ENCODE measurements at places on chromosomes 4 and X. TPM values are rescaled to one million over a fixed set of nuclear protein-coding genes. Genes with fewer than 3 reads are reported as not detected.

The ITGB1BP2 gene
- 1.5 TPM for total RNA-seq

The SYN1 gene
- total RNA-seq = under 0.01 TPM

The CLCN4 gene
- total RNA-seq = 16.2 TPM

The STPG2 gene
- total RNA-seq = 0.29 TPM

- H3K36me3 ChIP-seq = no peaks in the 10 kb centered on the region
- H3K4me1 ChIP-seq = peaks cover 4% of the 10 kb centered on the region
- H3K27me3 ChIP-seq = no peaks in the 10 kb centered on the region
- DNase-seq = no peak
- no peak overlapping the region for H3K27ac ChIP-seq
Measured at GRCh38 chr4:101419336-101420135, 72.2 kb upstream of the PPP3CA start.

DNA sequence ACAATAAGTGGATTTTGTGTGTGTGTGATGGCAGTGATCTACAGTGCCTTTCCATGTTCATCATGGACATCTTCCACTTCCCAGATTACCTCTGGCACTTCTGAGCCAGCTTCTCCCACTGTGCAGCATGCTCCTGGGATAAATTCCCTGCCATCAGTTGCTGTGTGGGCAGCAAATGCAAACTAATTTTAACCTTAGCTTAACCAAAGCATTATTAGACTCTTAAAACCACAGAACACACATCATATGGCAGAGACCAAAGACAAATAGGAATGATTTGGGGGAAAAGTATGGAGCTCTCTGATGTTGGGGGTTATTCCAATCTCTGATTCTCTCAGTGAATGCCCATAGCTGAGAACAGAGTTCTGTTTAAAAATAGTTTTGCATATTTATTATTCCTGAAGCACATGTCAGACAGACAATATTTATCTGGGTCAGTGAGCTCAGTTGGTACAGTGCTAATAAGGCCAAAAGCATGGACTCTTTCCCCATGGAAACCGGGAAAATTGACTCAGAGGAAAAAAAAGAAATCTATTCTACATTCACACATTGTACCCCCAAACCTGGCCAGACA lies 567.4 kb downstream of the IQCM start:
- no peaks in the 10 kb centered on the region for H3K27me3 ChIP-seq
- no peak overlapping the region for H3K27ac ChIP-seq
- H3K4me3 ChIP-seq = no peak overlapping the region
- no peak for DNase-seq

DNA sequence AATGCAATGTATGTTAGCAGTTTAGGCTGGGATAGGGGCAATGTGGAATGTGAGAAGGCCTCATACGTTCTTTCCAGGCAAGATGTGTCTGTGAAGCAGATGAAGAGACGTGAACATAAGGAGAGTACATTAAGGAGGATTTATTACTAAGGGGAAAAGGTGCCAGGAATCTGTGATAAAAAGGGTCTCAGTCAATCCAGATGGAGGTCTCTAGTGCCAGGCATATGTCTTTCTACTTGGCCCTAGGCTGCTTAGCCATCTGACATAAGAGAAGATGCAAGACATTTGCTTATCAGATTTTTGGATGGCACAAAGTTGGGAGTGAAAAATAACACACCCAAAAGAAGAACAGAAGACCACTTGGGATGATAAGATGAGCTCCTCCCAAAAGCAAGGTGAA lies 93.0 kb upstream of the PRKG2 start:
- no peak overlapping the region for H3K4me3 ChIP-seq
- H3K4me1 ChIP-seq = no peaks in the 10 kb centered on the region
- H3K36me3 ChIP-seq = no peaks in the 10 kb centered on the region
